ENCODE measurements at places on chromosomes 2 and 18.

GRCh38 chr18:64519201-64519600 lies 370.3 kb upstream of the LINC00305 start:
- no peak for DNase-seq

GRCh38 chr18:26121476-26121875 lies 12.2 kb upstream of the PSMA8 start:
- DNase-seq, result no peak

- peak; percentile 90 for DNase-seq
Observed at GRCh38 chr18:2515171-2515787, 56.0 kb downstream of the METTL4 start.

GRCh38 chr2:206873423-206873822 lies 65.9 kb upstream of the CPO start:
- DNase-seq, result no peak

GRCh38 chr18:12652861-12653401 lies 5.0 kb downstream of the SPIRE1 start:
- peak; percentile 32 for DNase-seq

DNA sequence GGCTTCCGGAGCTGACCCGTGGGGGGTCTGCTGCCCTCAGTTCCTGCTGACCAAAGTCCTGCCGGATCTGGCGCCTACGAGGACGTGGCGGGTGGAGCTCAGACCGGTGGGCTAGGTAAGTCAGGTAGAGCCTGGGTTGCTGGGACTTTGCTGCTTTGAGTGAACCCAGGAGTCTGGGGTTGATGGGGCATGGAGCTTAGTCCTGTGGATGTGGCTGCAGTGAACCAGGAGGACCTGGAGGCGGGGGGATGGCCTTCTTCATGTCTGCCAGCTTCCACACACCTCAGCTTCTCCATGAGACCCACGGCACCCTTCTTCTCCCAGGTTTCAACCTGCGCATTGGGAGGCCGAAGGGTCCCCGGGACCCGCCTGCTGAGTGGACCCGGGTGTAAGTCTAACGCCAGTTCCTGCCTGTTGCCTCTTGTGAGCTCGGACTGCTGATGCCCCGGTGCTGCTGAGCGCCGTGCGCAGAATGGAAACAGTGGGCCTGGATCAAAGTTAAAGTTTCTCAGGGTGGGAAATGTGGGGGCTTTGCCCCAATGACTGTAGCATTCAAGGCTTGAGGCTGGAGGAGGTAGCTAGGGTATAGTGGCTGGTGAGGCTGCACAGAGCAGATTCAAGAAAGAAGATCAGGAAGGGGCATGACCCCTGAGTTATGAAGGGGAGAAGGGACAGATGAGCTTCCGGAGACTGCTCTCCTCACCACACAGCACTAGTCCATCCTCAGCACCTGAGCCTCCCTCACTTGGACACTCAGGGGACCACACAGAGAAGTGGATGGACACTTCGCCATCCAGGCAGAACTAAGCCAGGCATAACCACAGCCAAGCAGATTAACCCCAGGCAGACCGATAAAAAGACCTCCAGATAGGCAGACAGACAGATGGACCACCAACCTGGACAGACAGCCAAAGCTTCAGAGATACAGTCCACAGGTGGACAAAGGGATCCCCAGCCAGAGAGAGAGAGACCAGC lies 17.3 kb downstream of the PTPN18 start:
- DNase-seq, result peak; percentile 32

GRCh38 chr2:35973132-35973736 lies 382.3 kb upstream of the CRIM1 start:
- peak; percentile 55 for DNase-seq

GRCh38 chr2:232315923-232316299 lies 62.6 kb upstream of the ALPP start:
- DNase-seq, result no peak

DNA sequence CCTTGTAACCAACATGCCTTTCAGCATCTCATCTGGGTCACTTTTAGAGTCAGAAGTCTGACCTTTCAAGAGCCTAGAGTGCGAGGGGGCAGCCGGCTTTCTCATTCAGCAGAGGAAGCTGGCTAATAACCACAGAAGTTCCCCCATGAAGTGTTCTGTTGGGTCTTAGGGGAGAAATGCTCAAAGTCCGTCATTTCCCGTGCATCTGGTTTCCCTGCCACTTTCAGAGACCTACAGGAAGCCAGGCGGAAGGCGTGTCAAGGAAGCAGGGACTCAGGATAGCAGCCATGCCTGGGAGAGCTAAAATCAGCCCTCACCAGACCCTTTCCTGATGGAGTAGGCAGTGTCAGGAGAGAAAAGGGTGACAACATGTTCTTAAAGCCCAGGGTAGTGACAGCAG lies 301.8 kb upstream of the ID2 start:
- no peak for DNase-seq

GRCh38 chr2:159960414-159960813 lies 102.0 kb downstream of the PLA2R1 start:
- DNase-seq, result peak; percentile 43

DNA sequence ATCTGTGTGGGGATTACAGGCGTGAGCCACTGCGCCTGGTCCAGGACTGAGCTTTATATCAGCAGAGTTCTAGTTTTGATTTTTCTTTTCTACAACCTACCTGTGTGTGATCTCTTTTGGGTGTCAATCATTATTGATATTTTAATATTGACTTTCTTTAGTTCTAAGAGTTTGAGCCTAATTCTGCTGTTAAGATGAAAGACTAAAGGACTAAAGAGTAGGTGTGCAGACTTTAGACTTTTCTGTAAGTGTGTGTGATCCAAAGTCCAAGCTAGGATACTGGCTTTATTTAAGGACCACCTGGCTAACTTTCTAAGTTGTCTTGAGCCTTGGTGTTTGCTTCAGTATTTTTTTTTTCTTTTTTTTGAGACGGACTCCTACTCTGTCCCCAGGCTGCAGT lies 12.4 kb downstream of the CASP10 start:
- no peak for DNase-seq

- DNase-seq, result no peak
Observed at GRCh38 chr2:174902506-174903263, 102.5 kb downstream of the CHN1 start.

- DNase-seq, result no peak
Observed at GRCh38 chr18:57803103-57803969, at the start of gene ATP8B1. Gene ATP8B1, minus strand, starts transcription at chr18:57803315. Its CDS starts 71,508 bp downstream, at chr18:57731807.

GRCh38 chr2:238346544-238346943 lies 26.2 kb downstream of the TRAF3IP1 start:
- no peak for DNase-seq

Measured in RKO (cell line).